Fibroblast of the aortic adventitia (primary cell): ENCODE measurements at places on chromosomes 16 and 17. TPM values are rescaled to one million over a fixed set of nuclear protein-coding genes. Genes with fewer than 3 reads are reported as not detected.
A peak's percentile ranks its signal among the peaks of the same experiment; 100 is the strongest.

The TRIM65 gene
- 7.7 and 11.4 TPM in 2 replicates for total RNA-seq

The HMOX2 gene
- total RNA-seq, result 24.8 and 30.5 TPM in 2 replicates

The OTOA gene
- 0.09 TPM in 1 of 2 replicates, not detected in the other for total RNA-seq

The NPIPB9 gene
- total RNA-seq, result 5.0 TPM in 1 of 2 replicates, not detected in the other

The CLDN6 gene
- 1.1 TPM in 1 of 2 replicates, not detected in the other for total RNA-seq

The SLC12A3 gene
- total RNA-seq, result not detected in 2 replicates

DNA sequence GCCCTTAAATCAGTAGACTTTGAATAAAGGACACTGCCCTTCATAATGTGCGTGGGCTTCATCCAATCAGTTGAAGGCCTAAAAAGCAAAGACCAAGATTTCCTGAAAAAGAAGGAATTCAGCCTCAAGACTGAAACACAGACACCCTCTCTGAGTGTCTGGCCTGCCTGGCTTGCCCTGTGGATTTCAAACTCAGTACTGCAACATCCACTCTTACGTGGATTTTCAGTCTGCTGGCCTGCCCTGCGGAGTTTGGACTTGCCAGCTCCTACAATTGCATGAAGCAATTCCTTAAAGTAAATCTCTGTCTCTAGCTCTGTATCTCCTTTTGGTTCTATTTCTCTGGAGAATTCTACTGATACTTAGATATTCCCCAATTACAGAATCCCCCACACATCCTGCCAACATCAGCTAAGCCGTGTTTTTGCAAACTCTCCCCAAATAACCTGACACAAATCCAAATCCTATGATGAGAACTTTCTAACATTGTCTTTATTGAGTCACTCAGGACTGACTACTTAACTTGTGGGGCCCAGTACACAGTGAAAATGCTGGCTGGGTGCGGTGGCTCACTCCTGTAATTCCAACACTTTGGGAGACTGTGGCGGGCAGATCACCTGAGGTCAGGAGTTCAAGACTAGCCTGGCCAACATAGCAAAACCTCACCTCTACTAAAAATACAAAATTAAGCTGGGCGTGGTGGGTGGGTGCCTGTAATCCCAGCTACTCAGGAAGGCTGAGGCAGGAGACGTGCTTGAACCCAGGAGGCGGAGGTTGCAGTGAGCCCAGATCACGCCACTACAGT is 7.2 kb upstream of the TNFRSF17 start:
- DNase-seq, result peak; percentile 51

DNA sequence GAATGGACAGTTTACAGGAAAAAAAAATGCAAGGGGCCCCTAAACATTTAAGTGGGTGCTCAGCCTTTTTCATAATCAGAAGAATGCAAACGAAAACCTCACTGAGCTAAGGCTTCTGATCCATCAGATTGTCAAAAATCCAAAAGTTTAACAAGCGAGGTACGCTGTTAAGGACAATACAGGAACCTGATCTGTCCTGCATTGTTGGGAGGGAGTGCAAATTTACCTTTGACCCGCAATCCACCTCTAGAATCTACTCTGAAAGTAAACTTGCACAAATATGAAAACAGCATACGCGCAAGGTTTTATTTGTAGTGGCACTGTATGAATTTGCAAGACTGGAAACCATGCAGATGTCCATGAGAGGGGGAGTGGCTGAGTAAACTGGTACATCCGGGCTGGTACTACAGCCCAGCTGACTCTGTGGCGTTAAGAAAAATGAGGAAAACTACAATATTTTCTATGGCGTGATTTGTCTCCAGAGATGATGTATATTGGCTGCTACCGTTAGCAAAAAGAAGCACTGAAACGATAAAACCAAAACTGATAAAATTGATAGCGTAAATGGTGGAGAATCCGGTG is 28.8 kb upstream of the ST6GALNAC1 start:
- DNase-seq, result no peak

DNA sequence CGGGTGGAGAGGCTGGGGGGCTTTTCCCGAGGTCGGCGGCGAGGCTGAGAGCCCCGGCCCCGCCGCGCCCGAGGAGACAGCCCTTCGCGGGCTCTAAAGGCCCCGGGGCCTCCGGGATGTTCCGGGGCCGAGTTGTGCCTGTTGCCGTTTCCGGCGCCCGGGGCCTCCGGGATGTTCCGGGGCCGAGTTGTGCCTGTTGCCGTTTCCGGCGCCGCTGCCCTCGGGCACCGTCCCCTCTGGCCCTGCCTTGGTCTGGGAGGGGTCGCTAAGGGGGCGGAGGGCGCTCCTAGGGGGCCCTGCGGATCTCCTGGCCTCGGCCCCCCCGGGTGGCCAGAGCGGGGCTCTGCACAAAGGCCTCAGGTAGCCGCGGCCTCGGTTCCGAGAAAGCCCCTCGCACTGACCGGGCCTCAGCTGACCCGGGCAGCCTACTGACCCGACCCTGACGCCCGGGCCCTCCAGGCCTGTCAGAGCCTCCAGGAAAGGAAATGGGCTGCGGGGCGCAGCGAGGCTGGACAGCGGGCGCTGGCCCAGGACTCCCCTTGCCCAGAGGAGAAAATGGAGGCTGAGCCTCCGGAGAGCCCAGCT is 24.2 kb downstream of the ACTG1 start:
- DNase-seq, result no peak

- DNase-seq, result no peak
Observed at GRCh38 chr17:82287013-82287867, 13.7 kb upstream of the CSNK1D start.

GRCh38 chr17:2794111-2794803 is 2.0 kb upstream of the RAP1GAP2 start:
- DNase-seq, result no peak

DNA sequence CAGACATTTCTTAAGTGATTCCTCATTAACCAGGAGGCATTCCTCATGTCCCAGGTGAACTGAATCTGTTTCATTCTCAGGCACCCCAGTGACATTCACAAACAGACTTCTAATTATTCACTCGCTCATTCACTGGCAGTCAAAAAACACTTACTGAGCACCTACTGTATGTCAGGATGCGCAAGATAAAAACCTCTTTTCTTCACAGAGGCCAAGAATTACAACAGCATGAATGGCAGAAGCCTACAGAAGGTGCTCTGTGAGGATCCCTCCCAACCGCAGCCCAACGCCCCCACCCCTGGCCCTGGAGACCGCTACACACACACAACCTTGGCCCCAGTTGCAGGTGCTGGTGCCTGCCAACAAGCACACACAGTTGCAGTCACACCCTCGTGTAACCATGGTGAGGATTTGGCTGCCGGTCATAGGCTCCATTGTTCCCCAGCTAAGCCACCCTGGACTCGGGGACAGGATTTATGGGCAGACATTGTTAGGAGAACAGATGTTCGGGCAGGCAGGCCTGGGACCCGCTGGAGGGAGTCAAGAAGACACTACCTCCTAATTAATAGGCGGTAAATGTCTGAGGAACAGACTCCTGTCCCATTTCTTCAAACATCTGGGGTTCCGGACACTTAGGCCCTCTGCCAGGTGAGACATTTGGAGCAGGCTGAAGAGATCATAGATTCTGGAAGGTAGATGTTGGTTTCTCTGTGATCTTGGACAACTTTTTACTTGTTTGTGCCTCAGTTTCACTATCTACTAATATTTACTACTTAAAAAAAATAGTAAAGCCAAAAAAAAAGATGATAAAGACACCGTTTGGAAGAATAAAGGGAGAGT is 43.2 kb downstream of the CUEDC1 start:
- DNase-seq, result peak; percentile 89

GRCh38 chr17:82416771-82417170 is 1.4 kb upstream of the HEXD start:
- DNase-seq, result no peak

GRCh38 chr16:10266809-10267208 is 84.6 kb upstream of the GRIN2A start:
- DNase-seq, result no peak

- no peak for DNase-seq
Observed at GRCh38 chr17:42848093-42848492, 2.9 kb upstream of the AOC3 start.

DNA sequence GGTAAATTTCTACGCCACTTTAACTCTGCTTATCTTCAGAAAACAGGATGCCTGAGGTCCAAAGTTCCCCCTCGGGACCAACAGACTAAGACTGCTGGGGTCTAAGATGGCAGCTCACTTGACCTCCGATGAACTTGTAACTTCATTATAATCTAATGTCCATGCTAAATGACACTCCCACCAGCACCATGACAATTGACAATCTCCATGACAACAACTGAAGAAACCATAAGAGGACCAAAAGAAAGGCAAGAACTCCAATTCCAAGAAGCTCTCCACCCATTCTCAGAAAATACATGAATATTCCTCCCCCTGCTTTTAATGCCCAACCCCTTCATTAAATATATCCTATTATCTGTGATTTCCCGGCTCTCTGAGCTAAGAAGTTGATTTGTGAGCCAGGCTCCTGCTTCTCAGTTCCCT is 7.5 kb downstream of the CCL4 start:
- no peak for DNase-seq
